Eye (tissue), 1 donor: ENCODE measurements at places on chromosomes 3 and 15.

DNA sequence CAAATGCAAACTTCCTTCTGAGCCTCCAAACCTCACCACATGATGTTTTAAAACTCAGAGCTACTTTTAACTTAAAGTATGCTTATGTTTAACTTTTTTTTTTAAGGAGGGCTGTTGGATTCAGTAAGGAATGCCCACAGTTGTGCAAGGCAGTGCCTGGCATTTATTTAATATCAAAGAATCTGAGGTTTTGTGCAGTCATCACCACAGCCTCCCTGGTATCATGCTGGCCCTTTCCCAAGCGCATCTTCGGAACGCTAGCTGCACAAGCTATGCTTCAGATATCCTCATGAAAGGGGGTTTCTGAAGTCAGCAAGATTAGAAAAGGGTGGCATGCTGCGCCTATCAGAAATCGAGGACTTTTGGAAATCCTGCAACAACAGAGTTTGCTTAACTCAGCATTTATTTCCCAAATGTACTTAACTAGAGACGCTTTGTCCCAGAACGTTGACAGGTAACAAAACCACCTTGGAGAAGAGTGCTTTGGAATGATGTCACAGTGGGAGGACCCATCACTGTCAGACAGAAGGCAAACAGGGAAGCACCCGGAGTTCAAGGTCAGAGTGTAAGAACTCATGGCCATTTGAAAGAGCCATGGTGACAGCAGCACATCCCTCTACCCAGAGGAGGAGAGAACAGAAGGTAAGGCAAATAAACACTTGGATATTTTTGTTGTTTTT, 120.2 kb upstream of the IGF1R start:
- no peak for DNase-seq

- DNase-seq = no peak
Measured at GRCh38 chr3:167481164-167481563, 7.3 kb upstream of the SERPINI2 start.

DNA sequence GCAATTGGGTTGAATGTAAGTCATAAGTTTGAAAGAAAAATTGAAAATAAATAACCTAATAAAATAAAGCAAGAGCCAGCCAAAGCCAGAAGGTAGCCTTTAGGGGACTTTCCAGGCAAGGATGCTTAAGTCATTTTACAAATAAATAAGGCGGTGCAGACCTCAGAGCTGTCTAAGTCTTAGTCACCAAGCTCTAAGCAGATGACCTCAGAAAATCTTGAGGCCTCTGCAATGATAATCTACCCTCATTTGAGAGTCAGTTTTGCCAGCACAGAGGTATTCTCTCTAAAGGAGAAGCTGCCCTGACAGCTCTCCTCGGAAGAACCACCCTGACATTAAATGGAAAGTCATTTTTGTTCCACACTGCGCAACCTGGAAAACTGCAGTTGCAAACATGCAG, 113.9 kb downstream of the OXNAD1 start:
- DNase-seq = no peak

DNA sequence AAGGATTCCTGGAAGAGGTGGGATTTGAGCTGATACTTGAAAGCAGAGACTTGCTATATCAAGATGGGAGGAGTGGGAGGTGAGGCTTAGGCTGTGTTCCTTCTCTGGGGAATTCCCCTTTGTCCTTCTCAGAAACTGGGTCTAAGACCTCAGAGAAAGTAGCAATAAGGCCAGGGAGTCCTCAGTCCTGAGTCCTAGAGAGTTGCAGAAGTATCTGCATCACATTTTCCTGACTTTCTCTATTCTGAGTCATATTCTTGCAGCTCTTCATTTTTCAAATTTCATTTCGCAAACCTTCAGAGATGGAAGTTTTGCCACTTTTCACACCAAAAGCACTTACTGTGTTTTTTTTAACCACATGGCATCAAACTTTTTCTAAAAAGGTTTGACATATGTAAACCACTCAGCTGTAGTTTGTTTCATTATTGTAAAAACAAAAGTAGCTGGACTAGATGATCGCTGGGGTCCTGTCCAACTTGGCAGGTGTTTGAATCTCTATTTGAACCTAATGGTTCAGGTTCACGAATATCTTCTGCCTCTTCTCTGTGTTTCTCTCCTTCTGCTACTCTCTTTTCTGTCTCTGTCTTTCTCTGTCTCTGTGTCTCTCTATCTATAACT, 21.3 kb downstream of the COLQ start:
- DNase-seq = no peak

- no peak for DNase-seq
Measured at GRCh38 chr3:15110206-15110605, 11.3 kb upstream of the RBSN start.

DNA sequence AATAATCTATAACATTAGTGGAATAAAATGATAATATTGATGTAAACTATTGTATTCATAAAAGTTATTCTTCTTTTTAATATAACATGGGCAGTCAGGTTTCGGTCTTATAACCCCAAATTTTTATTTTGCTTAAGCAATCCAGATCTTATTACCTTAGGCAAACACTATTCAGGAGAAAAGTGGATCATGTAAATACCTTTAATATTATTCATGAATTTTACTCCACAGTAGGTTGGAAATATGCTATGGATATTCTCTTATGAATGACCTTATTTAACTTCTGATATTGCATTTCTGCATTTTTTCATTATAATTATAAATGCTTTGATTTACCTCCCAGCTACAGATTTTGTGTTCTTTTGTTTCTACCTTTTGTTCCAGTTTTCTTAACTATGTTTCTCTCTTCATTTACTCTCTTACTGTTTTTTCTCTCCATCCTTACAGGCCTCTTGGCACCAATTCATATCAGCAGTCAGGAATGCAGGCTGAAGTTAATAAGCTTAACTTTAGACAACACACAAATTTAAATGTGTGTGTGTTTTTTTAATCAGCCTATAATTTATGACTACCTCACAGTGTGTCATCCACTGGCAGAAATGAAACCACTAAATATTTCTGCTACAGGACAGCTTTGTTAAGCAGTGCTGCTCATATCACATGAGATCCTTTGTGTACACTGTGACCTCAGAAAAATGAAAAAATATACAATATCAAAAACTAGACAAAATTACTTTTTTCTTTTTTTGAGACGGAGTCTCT, 111.0 kb downstream of the NSUN3 start:
- no peak for DNase-seq

DNA sequence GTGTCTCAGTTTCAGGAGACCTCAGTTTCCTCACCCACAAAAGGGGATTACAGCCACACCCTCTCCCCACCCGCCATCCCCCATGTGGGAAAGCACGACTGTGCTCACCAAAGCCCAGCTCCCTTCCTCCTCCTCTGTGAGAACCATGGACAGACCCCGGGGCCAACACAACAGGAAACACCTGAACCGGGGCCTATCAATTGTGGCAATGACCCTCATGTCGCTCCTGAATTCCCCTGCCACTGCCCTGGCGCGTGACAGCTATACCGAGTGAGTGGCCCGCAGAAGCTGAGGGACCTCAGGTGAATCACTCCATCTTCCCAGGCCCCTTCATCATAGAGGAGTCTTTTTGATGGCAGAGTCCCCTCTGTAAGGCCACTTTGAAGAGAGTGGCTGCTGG, 28.6 kb downstream of the PLEKHO2 start:
- DNase-seq = no peak

- DNase-seq = peak; percentile 97
Measured at GRCh38 chr15:64381000-64381751, at the start of gene PCLAF. Gene PCLAF (minus strand): TSS chr15:64381441. CDS start chr15:64381371, 70 bp downstream.

DNA sequence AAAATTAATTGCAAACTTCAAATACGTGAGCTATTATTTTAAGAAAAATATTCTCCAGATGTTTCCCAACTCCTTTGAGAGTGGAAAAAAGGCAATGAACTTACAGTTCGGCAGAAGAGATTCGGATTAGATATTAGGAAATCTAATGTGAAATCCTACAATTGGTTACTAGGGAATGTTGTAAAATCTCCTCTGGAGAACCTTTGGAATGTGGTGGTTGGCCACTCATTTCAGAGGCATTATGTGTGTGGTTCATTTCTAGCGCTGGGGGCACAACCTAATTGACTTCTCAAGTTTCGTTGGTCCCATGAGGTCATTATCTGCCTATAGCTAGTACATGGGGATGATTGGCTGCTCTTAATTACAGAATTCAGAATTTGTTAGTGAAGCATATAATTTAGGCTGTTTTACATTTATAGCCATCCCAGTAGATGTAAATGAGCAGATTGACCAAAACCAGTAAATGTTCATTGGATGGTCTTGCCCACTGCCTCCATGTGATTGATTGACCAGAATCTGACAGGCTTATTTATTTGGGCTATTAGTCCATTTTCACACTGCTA, 34.6 kb upstream of the CMSS1 start:
- peak; percentile 17 for DNase-seq

DNA sequence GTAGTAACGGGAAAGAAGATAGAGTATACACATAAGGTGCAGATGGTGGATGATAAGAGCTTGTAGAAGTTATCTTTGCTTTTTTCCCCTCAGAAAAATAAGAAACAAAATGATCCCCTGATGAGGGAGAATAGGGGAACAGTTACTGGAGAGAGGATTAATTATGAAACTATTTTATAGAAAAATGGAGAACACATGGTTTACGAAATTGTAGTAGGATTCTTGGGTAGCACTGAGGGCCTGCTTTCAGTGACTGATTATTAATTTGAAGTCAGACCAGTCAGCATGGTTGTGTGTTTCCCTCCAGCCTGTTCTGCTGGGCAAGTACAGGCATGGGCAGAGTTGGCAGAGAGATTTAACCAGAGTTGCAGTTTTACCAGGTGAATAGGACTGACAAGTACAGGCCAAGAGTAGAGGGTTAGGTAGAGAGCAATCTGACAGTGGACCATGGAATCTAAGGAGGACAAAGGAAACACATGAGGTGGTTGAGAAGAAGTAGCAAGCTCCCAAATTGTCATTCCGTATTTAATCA, 5.9 kb downstream of the SLC49A4 start:
- no peak for DNase-seq

GRCh38 chr15:91564631-91565030, 288.9 kb upstream of the SLCO3A1 start:
- no peak for DNase-seq

DNA sequence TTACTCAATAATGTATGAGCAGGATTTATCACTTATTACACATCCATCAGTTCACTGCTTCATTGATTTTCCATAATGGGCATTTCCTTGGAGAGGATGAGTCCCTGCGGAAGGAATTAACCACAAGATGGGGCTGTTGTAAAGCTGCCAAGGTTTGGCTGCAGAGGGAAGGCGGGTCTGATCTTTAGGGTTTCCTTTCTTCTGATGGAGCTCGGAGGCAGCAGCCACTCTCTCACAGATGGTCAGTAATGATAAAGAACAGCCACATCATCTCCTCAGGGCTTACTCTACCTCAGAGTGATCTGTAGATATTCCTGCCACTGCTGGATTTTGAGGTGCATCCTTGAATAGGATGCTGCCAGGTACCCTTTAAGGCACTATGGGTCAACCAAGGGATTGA, 115.2 kb downstream of the USP13 start:
- DNase-seq = peak; percentile 89

DNA sequence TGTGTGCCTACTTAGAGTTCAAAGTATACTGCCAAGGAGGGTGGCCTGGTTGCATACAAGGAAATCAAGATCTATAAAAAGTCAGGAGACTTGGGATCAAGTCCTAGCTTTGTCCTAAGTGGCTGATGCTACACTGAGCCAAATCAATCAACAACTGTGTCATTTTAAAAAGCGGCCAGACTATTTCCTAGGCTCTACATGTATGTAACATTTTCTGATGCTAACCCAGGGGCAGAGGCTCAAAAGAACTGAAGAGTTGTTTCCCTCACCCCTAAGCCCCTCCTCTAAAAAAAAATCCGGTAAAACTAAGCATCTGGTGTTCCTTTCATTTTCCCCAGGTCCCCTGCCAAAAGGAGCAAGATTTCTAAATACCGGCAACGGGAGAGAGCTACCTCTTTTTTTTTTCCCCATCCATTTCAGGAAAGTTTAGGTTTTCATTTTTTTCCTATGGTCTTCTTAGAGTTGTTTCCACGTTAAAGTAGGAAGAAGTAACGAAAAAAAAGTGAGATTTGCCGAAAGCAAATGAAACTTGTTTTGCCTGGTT, 18.8 kb upstream of the CHD2 start:
- peak; percentile 62 for DNase-seq

DNA sequence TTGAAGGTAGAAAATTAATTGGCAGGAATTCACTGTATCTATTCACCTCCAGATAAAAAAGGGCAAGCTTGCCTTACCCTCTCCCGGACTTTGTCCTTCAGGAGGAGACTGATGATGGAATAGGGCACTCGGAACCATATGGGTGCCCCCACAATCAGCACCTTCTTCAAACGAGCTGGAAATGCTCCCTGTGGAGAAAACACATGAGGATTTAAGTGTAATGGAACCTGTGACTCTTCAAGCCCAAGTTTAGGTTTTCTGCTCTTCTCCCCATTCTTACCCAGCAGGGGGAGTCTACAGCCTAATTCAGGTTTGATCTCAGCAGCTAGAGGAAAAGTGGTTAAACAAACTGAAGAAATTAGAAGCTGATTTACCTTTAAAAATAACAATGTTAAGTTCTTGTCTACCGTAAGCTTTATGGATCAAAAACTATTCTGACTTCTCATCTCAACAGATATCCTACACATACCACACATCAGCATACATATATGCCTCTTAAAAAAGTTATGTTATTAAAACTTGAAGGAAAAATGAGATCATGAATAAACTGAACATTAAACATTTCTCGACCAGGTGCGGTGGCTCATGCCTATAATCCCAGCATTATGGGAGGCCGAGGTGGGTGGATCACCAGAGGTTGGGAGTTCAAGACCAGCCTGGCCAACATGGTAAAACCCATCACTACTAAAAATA, 57.5 kb upstream of the SIN3A start:
- peak; percentile 13 for DNase-seq

DNA sequence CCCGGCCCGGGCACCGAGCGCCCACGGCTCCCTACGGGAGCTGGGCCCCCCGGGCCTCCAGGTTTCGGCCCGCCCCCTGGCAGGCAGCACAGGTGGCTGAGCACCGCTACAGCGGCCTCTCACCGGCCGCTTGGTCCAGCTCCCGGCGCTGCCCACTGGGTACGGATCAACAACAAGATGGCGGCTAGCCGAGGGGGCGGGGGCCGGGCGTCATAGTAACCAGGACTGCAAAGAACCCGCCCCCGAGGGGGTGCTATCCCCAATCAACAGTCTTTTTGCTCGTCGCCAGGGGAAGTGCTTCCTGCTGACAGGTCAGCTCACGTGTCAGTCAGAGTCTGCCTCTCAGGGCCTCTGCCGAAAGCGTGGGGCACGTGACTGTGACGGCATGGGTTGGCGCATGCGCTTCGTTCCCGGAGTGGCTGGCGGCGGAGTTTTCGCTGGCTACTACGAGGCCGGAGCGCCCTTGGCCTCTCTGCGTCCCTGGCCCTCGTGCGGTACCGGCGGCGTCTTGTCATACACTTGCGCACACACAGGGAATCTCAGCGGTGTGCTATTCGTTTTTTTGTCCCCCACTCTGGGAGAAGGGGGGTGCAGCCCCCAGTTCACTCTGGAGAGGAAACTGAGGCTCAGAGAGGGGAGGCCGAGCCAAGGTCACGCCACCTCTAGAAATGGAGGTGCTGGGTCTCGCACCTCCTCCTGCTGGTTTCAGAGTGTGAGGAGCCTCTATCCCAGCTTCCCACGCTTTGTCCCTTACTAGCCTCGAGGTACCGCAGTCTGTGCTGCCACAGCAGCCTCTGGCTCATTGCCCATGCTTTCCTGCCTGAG, at the start of gene IP6K1:
TSS of gene IP6K1 (minus strand) at position 186 of the 825 bp plus-strand sequence. CDS start 38,502 bp downstream, outside the sequence.
- DNase-seq = peak; percentile 100
